Body of pancreas (tissue), 4 donors: ENCODE measurements at places on chromosomes 2 and 18.

GRCh38 chr2:109371481-109372170 is 242.1 kb downstream of the SEPTIN10 start:
- no peak for DNase-seq

- DNase-seq: no peak
Measured at GRCh38 chr2:203973676-203974075, 37.1 kb downstream of the ICOS start.

DNA sequence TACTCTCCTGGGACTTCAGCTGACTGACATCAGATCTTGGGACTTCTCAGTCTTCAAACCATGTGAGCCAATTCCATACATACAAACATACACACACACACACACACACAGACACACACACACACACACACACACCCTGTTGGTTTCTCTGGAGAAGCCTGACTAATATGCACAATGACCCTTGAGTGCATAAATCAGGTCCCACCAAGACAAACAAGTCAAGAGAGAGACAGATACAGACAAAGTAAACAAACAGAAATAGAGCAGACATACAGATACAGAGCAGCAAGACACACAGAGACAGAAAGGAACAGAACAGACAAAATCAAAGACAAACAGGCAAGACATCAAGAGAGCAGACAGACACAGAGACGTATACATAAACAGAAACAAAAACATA is 43.8 kb upstream of the DDX18 start:
- no peak for DNase-seq

- no peak for DNase-seq
Measured at GRCh38 chr2:232667989-232668583, 29.0 kb upstream of the GIGYF2 start.

GRCh38 chr18:48670751-48671560 is 132.1 kb downstream of the CTIF start:
- no peak for DNase-seq

GRCh38 chr2:206071807-206072206 is 14.2 kb downstream of the INO80D start:
- no peak for DNase-seq

- DNase-seq: no peak
Measured at GRCh38 chr18:37986665-37987064, 421.1 kb upstream of the CELF4 start.

GRCh38 chr2:193847130-193847529 is 1652.4 kb upstream of the TMEFF2 start:
- no peak for DNase-seq

DNA sequence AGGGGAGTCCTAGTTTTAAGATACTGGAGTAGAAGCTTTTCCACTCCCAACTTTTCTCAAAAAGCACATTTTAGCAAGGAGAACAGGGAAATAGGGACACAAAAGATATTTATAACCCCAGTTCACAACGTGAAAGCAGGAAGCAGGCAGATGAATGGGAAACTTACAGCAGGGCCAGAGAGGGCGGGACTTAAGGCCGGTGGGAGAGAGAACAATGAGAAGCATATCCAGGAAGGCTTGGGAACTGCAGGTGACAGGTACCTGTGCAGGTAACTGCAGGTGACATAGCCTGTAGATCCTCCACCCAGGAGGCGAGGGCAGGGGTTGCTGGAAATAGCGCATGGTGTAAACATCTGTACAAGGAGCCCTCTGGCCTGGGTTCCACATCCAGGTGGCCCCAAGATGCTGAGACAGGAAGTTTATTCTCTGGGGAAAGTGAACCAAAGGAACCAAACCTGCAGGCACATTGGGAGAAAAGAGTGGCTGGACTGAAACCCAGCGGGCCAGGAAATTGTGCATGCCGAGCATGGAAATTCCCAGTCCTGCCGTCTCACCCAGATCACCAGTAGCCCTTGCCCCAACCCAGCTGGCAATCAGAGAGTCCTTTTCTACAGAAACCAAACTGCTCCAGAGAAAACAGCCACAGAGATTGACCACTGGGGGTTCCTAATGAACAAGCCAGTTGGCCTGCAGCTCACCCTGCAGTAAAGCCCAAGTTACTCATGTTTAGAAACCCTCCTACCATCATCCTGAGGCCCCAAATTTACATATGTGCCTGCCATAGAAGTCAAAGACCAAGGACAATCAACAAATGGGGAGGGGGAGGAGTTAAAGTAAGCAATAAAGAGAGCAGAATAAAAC is 24.3 kb upstream of the COL6A3 start:
- peak; percentile 81 for DNase-seq

- no peak for DNase-seq
Measured at GRCh38 chr2:47206181-47206580, 51.1 kb upstream of the STPG4 start.

- DNase-seq: no peak
Measured at GRCh38 chr2:55120634-55121359, 70.5 kb upstream of the RTN4 start.

DNA sequence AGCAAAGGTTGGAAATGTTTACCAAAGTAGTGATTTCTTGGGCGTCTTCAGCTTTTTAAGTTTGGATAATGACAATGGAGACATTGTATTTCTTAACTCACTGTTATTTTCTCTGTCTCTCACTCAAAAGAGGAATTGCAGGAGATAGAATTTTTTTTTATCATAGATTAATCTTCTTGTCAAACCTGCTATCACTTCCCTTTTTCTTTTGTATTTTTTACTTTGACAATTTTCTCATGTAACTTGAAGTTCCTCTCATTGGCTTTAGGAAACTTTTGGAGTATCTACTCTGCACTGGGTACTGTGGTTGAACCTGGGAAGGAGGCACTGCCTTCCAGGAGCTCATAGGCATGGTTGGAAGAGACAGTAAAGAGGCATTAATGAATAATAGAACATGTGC is 489.1 kb downstream of the CNTNAP5 start:
- no peak for DNase-seq

- no peak for DNase-seq
Measured at GRCh38 chr2:28082131-28082530, 191.6 kb downstream of the BABAM2 start.
